ENCODE measurements at places on chromosomes 2 and 18. TPM values are rescaled to one million over a fixed set of nuclear protein-coding genes. Genes with fewer than 3 reads are reported as not detected.

Gene MSTN
- total RNA-seq, result 0.12 TPM

Gene TMEFF2
- not detected for total RNA-seq

Gene MRO
- total RNA-seq, result 0.71 TPM

Gene IL1RL1
- 1.5 TPM for total RNA-seq

Gene SKOR2
- total RNA-seq, result not detected

Gene DHRS9
- 6.5 TPM for total RNA-seq

Gene OTOS
- total RNA-seq, result not detected

Gene DSG1
- not detected for total RNA-seq

Gene FAHD2B
- total RNA-seq, result 12.1 TPM

GRCh38 chr2:215929602-215930335, 83.6 kb downstream of the MREG start:
- no peak for DNase-seq

DNA sequence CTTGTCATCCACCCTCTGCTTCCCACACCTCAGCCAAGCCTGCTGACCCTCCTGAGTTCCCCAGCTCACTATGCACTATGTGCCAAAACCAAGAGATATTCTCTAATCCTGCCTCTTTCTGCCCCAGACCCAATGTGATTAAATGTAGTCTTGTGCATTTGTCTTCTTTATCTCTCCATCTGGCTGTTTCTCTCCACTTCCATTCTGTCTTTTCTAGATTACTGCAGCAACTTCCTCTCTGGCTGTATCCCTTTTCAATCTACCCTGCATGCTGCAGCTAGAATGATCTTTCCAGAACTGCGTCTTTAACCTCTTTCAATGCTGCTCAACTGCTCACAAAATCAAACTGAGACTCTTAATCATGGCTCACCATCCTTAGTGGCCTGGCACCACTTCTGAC, 164.1 kb downstream of the GALNT14 start:
- DNase-seq, result no peak

DNA sequence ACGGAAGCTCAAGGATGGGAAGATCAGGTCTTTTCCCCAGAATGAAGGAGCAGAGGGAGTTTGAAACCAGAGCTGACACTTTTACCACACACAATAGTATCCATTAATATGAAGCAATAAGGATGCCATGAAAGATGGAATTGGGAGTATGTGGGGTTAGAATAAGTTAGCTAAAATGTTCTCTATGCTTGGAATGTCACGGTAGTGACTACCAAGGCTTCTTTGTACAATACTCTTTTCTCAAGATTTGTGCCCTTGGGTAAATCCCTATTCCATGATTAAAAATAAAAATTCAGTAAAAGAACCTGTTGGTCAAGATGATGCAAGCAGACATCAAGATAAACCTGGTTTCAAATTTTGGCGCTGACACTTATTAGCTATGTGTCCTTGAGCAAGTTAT, 75.0 kb downstream of the NRXN1 start:
- no peak for DNase-seq

DNA sequence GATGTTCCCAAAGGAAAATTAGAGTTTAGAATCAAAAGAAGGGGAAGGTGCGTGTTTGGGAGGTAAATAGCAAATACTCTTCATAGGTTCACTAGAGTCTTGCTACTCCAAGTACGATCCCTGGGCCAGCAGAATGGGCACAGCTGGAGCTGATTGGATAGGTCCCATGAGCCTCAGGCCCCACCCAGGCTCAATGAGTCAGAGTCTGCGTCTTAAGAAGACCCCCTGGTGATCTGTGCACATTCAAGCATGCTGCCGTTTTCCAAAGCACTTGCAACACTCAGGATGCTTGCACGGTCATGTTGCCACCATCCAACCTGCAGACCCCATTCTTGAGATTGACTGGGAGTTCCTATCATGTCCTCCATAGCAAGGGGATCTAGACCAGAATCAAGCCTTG, 40.5 kb downstream of the ABCG8 start:
- no peak for DNase-seq

GRCh38 chr2:210839034-210839433, 282.6 kb downstream of the CPS1 start:
- no peak for DNase-seq

- no peak for DNase-seq
Observed at GRCh38 chr2:70475266-70475665, 78.4 kb downstream of the TGFA start.

- no peak for DNase-seq
Observed at GRCh38 chr2:203718087-203718486, 11.6 kb downstream of the CD28 start.

DNA sequence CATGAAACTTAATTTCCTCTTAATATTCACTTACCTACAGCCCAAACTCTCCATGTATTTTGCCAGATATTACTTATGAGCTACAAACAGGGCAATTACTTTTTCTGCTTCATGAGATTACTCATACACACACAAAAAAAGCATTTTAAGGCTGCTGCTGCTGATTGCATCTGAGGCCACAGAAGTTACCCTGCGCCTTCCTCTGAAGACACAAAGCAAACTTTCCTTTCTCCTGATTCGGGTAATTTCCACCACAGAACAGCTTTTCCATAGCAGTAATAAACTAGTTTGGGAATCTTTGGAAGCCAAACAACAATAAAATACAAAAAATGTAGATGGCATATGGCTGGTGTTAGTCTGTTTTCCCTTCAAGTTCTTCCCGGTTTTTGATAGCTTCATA, 6.2 kb downstream of the TTC32 start:
- DNase-seq, result no peak

- DNase-seq, result no peak
Observed at GRCh38 chr2:38775921-38776225, 2.1 kb upstream of the GEMIN6 start.

- no peak for DNase-seq
Observed at GRCh38 chr2:42613281-42614064, 45.0 kb downstream of the MTA3 start.

DNA sequence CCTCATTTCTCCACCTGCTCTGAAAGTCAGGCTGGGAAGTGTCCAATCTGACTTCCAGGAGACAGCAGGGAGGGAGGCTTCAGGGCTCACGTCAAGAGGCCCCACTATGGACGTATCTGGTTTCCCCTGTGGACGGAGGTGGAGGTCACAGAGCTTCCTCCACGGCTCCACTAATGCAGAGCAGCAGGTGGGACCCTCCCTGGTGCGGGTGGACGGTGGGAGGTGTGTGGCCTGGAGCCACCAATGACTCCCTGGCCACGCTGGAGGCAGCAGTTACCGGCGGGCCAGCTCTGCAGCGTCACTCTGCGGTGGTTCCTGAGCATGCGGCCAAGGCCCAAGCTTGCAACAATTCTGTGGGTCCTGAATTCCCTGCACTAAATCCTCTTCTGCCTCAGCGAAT, 9.0 kb downstream of the CRACDL start:
- no peak for DNase-seq

DNA sequence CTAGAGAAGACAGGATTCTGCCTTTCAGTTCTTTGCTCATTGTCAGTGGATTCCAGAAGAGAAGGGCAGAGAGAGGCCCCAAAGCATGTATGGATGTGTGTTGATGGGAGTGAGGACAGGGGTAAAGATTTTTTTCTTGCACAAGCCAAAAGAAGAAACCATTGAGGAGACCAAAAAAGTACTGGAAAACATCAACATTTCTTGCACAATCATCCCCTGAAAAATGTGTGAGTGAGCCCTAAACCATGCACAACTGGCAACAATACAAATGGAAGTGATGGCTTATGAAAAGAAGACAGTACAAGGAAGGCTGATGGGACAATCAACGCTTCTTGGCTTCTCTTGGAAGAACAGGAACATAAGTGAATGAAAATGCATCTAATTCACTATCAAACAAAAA, 5.6 kb upstream of the SMAD7 start:
- DNase-seq, result peak; percentile 13

- DNase-seq, result no peak
Observed at GRCh38 chr2:27929916-27930486, 39.5 kb downstream of the BABAM2 start.

- DNase-seq, result no peak
Observed at GRCh38 chr18:48756511-48757226, 194.1 kb downstream of the SMAD7 start.

DNA sequence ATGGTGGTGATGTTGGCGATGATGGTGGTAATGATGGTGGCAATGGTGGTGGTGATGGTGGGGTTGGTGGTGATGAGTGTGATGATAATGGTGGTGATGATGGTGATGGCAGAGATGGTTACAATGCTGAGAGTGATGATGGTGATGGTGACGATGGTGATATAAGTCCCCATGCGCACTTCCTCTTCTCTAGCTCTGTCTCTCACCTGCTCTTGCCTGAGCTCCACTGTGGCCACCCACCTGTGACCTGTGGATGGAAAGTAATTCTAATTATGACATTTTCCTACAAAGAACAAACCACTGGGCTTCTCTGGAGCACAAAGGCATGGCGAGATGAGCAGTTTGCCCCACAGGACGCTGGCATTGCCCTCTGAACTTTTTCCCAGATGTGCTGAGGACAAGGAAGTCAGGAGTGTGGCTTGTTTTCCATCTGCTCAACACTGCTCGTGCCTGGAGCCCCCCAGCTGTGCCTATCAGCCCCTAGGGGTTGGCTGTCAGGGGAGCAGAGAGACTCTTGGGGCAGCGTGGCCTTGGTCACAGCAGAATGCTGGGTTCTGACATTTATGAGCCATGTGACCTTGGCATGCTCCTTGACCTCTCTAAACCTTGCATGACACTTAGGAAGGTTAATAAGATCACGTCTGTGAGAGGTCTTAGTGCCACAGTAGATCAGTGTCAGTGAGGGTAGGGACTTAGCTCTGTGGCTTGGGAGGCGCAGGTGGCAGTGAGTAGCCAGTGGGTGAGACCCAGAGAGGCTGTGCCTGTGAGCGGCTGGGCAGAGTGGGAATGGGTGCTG, 68.4 kb downstream of the RRM2 start:
- no peak for DNase-seq

DNA sequence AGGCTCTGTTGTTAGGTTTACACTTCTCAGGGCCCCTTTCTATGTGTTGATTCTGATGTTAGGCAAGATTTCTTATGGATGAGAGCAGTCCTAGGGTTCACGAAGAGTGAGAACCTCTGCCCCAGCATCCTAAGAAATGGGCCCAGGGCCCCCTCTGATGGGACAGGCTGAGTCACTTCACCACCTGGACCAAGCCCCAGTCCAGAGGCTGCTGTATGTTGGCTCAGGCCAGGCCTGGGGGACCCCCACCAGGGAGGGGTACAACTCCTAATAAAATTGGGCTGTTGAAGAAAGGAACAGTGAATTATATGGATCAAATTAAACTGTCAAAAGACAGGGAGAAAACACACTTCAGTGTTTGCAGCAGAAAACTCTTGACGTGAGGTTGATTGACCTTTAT, 365.9 kb upstream of the HS6ST1 start:
- no peak for DNase-seq

DNA sequence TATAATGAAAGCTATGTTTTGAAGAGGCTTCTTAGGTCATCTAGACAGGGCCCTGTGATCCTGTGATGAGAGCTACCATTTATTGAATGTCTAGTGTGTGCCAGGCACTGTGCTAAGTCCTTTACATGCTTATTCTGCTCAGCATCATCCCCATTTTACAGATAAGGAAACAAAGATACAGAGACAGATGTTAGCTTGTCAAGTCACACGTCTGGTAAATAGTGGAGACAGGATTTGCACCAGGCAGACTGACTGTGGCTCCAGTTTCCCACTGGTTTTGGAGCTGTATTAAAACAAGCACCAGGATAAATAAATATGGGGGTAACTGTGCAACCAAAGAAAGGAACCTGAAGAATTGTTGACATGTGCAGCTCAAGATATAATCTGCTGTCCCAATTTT, 19.2 kb upstream of the EML6 start:
- DNase-seq, result no peak

DNA sequence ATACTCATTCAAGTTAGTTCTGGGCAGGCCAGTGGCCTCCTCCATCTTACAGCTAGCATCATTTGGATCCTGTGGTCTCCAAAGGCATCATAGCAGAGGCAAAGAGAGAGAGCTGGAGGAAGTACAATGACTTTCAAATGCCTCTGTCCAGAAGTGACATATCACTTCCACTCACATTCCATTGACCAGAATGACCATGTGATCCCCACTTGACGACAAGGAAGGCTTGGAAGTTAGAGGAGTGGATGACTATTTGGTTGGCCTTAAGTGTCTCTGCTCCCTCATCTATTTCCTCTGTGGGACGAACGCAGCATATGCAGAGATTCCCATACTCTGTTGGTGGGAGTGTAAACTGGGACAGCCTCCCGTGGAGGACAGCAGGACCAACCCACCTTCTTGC, 27.8 kb upstream of the MLPH start:
- DNase-seq, result no peak

DNA sequence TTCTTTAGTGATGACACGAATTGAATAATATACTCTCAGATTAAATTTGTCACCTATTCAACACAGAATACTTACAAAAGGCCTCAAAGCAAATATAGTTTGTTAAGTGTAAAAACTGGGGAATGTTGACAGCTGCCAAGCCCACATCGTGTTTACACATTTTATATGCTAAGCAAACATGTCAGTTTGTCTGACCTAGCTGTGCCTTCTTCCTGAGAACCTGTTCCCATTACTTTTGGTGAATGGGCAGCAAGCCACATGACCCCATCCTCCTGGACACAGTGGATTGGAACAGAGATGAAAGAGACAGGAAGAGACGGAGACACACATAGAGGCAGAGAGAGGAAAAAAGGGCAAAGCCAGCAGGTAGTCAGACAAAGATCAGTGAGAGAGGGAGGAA, 22.9 kb upstream of the CUL3 start:
- no peak for DNase-seq

GRCh38 chr2:72992734-72993102, 75.4 kb downstream of the EMX1 start:
- DNase-seq, result peak; percentile 2

DNA sequence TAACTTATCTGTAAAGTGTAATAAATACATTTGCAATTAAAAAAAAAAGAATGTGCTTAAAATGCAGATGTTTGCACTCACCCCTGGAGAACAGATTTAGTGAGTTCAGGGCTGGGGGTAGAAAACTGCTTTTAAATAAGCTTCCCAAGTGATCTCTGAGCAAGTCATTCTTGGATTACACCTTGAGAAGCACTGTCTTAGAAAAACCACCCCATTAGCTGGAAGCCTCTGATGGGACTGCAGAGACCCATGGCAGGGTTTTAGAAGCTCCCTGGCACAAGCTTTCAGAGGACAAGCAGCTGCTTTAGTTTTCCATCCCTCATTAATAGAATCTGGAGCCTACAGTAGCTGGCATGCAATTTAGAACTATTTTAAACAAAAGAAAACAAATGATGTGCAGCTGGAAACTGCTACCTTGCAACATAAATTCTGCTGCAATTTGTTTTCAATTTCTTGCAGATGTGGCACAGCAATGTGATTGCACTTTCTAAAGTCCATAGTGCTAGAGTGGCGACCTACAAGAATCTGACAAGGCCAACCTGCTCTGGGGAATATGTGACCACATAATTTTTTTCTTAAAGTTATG, 141.5 kb downstream of the CDC42EP3 start:
- DNase-seq, result peak; percentile 26

GRCh38 chr2:101930847-101931246, 60.9 kb upstream of the IL1R2 start:
- DNase-seq, result no peak

- DNase-seq, result no peak
Observed at GRCh38 chr2:218756599-218757377, 25.2 kb upstream of the CYP27A1 start.

All from lung (tissue), 17 donors.